CD14-positive monocyte (primary cell): ENCODE measurements at places on chromosomes 2 and 18.
A peak's percentile ranks its signal among the peaks of the same experiment; 100 is the strongest.

GRCh38 chr2:88832311-88832991, 141.0 kb downstream of the RPIA start:
- DNase-seq: no peak

- DNase-seq: no peak
Observed at GRCh38 chr2:70897203-70897976, 38.3 kb upstream of the ATP6V1B1 start.

DNA sequence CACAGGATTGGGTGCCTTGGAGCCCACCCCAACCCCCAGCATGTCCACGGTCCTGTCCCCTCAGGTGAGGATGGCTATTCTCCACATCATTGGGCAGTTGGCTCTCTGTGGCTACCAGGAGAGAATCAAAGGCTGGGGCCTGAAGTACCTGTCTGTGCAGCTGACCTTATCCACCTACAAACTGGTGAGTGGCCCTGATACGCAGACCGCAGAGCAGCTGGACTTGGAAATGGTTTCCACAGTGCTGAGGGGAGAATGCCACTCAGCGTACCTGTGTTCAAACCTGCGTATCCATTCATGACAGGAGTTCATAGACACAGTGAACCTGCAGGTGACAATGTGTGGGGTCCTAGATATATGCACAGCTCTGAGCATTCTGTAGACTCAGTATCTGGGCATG, 21.6 kb downstream of the MROH2A start:
- DNase-seq: no peak

GRCh38 chr2:30225131-30225762, 6.1 kb upstream of the LBH start:
- peak; percentile 10 for DNase-seq

DNA sequence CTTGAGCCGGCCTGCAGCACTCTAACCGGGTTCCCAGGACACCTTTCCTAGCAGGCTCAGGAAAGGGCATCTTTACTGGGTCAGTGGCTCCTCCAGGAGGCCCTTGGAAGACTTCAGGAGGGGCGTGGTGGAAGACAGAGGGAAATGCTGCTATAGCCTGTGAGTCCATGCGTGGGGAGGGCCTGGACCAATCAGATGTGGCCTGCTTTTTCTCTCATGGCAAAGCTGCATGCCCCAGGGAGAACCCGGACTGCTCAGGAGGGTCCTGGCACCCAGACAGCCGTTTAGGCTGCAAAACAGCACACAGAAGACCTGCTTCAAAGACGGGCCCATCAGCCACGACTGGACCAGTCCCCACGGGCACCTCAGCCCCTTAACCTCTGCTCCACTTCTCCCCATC, 84.4 kb downstream of the EIPR1 start:
- no peak for DNase-seq

GRCh38 chr2:42765686-42766085, 1.8 kb upstream of the OXER1 start:
- DNase-seq: no peak

GRCh38 chr18:47113796-47114540, 36.3 kb downstream of the HDHD2 start:
- no peak for DNase-seq

DNA sequence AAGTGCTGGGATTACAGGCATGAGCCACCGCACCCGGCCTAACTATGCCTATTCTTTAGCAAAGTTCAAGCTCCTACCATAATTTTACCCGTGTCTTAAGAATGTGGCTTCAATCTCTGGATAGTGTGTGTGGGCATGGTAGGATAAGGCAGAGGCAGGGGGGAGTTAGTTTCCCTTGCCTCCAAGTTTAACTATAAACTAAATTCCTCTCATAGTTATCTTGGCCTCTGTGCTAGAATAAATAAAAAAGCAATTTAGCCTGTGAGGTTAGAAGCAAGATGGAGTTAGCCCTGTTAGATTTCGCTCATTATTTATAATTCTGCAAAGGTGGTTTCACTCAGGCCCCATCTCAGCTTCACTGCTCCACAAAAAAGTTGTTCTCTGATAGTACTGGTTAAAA, 7.0 kb upstream of the FAM98A start:
- no peak for DNase-seq

DNA sequence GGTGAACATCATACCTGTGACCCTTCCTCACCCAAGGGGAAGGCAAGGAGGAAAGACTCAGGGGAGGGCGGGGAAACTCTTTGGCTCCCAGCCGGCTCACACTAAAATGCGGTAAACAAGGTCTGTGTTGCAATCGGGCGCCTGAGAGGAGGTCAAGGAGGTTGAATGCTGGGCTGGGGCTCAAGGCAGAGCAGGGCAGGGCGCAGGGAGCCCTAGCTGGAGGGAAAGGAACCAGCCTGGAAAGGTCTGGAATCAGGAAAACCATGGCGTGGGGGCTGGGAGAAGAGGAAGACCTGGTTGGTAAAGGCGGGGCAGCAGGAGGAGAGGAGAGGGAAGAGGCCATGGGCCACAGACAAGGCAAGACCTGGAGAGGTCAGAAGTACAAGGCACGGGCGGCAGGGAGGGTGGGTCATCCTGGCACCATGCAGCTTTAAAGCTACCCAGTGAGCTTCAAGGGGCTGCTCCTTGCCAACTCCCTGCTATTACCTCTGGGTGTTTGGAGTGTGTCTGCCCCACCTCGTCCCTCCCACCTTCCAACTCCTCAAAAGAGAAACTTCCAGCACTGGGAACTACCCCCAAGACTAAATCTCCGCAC, 4.8 kb upstream of the TMEM37 start:
- no peak for DNase-seq

- no peak for DNase-seq
Observed at GRCh38 chr18:8709248-8710059, 4.1 kb downstream of the MTCL1 start.

- DNase-seq: no peak
Observed at GRCh38 chr2:29189052-29189451, 73.8 kb downstream of the CLIP4 start.

DNA sequence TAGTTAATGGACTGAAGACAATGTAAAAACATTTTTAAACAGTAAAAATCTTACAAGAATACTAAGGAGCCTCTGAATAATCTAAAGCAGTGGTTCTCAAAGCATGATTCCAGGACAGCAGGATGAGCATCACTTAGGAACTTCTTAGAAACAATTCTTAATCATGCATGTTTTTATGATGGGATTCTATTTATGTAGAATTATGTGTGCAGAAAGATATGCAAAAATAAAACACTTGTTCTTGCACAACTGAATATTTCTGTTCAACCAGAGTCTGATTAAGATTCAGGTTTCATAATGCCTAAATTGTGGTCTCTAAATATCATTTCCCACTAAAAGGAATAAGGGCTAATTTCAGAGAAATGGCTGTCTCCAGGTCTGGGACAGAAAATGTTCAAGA, 69.2 kb upstream of the MTIF2 start:
- no peak for DNase-seq

DNA sequence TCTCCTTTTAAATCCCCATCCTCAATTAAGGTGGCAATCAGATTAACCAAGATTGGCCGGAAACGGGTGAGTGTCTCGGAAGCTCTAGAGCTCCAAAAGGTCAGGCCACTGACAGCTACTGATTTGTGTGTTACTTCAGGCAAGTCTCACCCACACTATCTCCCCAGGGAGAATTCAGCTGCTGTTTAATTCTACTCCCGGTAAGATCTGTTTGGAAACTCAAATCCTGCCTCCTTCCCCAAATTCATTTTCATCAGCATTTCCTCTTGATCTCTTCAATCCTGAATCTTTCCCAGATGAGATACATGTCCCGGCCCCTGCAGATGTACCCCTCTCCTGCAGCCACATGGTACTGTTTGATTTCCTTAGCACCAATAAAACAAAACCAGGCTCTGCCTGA, 34.9 kb downstream of the EFR3B start:
- DNase-seq: no peak

GRCh38 chr18:3716116-3716660, 266.2 kb downstream of the TGIF1 start:
- no peak for DNase-seq

GRCh38 chr2:177735318-177735803, 337.2 kb downstream of the PDE11A start:
- no peak for DNase-seq

DNA sequence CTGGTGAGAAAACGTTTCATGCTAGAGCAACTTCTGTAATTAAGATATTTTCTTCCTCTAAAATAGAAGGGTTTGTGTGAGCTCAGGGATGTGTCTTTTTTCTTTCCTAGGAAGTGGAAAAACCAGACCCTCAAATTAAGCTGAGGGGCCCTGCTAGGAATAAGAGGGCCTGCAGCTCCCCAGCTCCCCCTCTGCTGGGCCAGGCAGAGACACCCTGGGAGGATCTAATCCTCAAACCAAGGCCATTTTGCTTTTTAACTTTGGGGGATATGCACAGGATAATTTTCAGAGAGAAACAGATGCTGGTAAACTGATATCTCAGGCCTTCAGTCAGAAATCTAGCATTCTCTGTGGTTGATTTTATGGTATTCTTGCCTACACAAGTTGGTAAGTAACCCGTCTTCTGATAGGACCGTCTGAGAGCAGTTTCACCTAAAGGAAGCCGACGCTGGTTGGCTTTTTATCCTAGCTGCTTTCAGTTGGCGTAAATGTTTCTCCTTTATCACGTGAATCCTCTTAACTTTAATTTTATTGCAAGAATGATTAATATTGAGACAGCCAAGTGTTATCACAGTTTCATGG, 34.8 kb downstream of the SNTG2 start:
- no peak for DNase-seq
